ENCODE measurements at places on chromosomes 13 and 19.

- DNase-seq = no peak
These were observed 13.6 kb upstream of the ANGPTL8 start for GRCh38 chr19:11225815-11226214.

DNA sequence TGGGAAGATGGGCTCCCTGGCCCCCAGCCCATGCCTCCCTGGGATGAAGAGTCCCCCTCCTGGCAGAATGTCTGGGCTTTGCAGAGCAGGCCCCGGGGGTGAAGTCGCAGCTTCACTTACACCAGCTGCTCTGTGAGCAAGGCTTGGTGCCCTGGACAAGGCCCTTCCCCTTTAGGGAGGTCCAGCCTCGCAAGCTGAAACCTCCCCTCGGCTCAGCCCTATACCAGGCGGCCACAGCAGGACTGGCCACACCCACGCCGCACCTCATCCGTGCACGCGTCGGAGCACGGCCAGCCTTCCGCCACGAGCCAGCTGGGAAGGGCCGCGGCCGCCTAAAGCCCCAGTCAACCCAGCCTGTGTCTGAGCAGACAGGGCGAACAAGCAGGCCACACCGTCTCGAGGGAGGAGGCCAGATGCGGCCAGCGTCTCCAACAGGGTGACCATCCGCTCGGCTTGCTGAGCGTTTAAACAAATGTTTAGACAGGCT is 83.2 kb upstream of the MCF2L start:
- peak; percentile 92 for DNase-seq

- DNase-seq = no peak
These were observed 176.8 kb downstream of the OXGR1 start for GRCh38 chr13:96817336-96817941.

GRCh38 chr19:54803410-54803809 is at the start of gene KIR2DL4:
Gene KIR2DL4, plus strand, starts transcription at chr19:54803610. Its CDS starts 42 bp downstream, at chr19:54803652.
- no peak for DNase-seq

DNA sequence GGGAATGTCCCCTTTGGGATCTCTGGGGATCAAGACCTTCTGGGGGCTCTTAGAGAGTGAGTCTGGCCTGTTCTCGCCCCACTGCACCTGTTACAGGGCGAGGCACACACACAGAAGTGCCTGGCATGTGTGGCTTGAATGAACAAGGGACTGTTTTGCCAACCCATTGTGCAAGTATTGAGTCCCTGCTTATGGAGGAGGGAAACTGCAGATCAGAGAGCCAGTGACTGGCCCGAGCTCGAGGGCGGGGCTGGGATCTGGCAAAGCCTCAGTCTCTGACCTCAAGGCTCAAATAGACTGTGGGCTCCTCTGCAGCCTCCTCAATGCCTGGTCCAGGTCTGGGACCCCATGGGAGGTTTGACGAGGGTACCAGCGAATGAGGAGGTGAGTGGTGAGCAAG is 5.5 kb downstream of the RAVER1 start:
- no peak for DNase-seq

DNA sequence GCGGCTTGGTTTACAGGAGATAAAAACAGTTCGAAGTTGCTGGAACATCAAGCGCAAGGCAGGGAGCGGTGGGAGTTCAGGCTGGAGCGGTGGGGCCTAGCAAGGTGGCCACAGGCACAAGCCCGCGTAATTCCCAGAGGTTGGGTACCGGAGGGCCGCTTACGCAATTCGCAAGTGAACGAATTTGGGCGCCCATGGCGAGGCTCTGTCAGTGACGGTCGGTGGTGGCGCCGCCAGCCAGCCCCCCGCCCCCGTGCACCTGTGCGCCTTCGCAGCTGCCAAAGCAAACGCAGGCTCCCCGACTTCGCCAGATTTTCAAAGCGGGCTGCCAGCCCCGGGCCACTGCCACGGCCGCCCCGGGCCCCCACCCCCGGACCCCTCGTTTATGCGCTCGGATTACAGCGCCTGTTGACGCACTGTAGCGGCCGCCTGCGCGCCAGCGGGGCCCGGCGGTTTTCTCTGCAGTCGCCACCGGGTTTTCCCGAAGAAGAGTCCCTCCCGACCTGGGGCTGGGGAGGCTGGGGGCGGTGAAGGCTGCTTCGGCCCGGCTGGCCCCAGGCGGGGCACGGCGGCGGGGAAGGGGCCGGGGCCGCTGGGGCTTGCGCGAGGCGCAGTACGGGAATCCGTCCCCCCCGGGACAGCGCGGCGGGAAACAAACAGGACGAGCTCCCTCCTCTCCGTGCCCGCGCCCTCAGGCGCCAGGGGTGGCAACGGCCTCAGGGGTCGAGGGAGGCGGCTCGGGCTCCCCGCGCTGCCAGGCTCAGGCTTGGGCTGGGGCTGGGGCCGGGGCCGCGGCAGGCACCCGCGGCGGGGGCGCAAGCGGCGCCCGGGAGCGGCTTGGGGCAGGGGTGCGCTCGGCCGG is 709 bp downstream of the N4BP2L1 start:
- peak; percentile 62 for DNase-seq

DNA sequence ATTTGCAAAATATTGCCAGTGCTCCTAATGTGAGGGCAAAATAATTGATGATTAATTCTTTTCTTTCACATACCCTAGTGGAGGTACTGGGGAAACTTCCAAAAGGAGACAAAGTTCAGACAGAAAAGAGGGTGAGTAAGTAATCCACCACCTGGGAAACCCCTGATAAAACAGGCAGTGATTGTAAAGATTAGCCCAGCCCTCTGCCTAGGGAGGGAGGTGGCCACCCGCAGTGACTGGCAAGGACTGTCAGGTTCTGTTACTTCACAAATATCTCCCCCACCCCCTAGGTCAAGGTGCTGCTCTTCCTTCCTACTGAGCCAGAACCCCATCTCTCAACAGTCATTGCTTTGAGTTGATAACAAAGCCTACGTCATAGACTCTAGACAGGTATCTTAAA is 239.7 kb downstream of the DNAJC15 start:
- no peak for DNase-seq

GRCh38 chr13:110759710-110760109 is 46.2 kb downstream of the ING1 start:
- DNase-seq = no peak

- DNase-seq = no peak
These were observed 17.0 kb upstream of the TDRD3 start for GRCh38 chr13:60379837-60380565.

- DNase-seq = no peak
These were observed 15.8 kb downstream of the GPR180 start for GRCh38 chr13:94617389-94618000.

- no peak for DNase-seq
These were observed 65.9 kb downstream of the ENOX1 start for GRCh38 chr13:43720780-43721397.

GRCh38 chr19:13016245-13016627 is 21.0 kb downstream of the NFIX start:
- DNase-seq = no peak

DNA sequence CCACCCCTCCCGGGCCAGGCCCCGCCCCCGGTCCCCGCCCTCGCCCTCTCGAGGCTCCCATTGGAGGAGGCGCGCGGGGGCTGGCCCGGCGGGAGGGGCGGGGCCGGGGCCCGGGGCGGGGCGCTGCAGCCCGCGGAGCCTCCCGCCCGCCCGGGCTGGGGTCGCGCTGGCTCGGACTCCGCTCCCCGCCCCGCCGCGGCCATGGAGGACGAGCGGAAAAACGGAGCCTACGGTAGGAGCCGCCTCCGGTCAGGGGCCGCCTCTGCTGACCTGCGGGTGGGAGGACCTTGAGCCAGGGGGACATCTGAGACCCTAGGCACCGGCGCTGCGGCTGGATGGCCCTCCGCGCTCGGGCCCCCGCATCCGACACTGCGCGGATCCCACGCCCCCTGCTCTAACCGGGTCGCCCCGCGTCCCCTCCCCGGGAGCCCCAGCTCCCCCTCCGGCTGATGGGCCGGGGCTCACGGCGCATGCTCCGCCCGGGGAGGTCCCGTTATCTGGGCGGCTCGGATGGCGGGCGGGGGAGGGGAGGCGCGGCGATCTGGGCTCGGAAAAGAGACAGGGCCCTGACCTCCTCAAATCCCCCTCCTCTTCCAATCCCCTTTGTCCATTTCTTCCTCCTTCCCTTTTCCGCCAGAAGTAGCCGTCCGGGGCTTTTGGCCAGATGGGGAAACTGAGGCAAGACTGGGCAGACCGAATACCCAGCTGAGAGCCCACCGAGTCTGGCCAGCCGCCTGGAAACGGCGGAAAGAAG is 15.4 kb upstream of the AP1M2 start:
- peak; percentile 89 for DNase-seq

- DNase-seq = no peak
These were observed 133.9 kb downstream of the SLITRK6 start for GRCh38 chr13:85665286-85665685.

DNA sequence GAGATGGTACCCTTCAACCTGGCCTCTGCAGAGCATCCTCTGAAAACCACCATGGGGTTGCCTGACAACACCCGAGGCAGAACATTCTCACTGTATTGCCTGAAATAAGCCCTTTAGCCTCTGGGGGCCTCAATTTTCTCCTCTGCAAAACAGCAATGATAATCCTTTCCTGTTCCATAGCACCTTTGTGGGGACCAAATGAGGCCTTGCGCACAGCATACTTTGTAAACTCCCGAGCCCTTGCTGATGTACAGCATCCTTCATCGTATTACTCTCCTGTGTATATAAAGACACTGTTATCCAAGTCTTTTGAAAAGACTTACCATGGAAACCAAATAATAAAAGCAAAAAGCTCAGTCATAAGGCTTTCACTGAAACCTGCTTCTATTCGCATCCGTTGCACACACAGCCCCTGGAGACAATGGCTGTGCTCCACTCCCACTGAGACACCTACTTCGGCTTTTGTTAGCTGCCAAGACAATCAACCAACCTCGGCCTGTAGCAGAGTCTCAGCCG is 276.0 kb downstream of the FOXO1 start:
- peak; percentile 36 for DNase-seq

DNA sequence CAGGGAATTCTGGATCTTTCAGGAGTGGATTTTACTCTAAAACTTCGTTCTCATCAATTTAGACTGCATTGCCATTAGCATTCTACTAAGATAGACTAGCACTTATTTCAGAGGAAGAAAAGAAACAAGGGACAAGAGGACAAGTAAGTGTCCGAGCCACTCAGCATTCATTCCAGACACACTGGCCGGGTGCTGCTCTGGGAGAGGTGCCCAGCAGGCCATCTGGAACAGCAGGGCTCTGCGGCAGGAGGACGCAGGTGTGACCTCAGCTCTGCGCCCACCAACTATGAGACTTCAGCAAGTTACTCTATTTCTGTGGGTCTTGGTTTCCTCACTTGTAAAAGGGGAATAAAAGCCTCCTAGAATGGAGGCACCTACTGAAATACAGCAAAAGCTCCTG is 4.2 kb downstream of the EPS15L1 start:
- DNase-seq = no peak

GRCh38 chr19:38233740-38234251 is 9.8 kb upstream of the DPF1 start:
- peak; percentile 75 for DNase-seq

All from right hindlimb (tissue), 1 donor.